ELF-1 (cell line): ENCODE measurements at places on chromosomes 16 and 17.

- no peak for DNase-seq
Measured at GRCh38 chr16:2482708-2483534, 8.0 kb downstream of the TBC1D24 start.

DNA sequence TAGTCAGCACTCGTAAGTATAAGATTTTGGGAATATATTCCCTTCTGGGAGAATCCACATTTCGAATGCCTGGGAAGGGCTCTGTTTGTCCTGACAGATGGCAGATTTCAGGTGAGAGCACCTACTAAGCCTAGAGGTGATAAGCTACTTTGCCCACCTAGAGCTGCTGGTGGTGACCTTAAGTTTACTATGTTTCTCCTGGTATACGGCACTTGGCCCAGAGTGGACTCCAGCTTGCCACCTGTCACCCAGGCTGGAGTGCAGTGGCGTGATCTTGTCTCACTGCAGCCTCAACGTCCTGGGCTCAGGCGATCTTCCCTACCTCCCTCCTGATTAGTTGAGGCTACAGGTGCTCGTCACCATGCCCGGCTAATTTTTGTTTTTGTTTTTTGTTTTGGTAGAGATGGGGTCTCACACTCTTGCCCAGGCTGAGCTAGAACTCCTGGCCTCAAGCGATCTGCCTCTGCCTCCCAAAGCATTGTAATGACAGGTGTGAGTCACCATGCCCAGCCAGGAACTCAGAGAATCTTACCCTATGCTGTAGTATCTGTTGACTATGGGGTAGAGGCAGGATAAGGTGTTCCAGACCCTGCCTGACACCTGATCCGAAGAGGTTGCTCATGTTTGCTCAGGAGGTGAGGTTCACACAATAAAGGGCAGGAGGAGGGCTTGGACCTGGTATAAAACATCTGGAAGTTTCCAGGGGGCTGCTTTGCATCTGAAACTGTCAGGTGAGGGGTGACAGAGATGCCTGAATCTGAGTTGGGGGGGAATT is at the start of gene ZG16:
Gene ZG16, plus strand, starts transcription at position 681 of the 775 bp plus-strand sequence. CDS start 1,011 bp downstream, outside the sequence.
- DNase-seq, result no peak

- no peak for DNase-seq
Measured at GRCh38 chr16:17273142-17273561, 197.6 kb downstream of the XYLT1 start.

DNA sequence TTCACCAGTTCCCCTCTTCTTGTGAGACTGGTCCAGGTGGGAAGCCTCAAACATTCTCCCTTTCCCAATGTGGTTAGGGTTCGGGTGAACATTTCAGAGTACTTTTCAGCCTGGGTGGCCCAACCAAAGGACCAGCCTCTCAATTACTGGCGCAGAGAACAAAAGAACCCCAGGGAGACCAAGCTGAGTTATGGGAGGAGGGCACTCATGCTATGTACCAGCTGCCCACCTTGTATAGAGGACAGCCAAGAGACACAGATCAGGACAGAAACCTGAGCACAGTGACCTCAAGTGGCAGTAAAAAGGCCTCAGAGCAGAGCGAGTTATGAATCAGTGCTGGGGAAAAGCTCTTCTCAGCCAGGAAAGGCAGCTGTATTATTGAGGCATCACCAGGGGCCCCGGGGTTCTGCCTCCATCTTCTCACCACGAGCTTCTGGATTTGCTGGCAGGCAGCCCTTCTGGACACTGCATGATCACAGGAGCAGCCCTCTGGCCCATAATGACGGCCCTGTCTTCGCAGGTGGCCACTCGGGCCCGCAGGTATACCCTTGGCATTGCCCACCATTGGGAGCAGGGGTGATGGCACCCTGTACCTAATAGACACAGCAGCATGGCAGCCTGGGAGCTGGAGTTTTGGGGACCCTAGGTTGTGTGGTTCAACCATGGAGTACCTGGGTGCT is 3.8 kb downstream of the G6PC3 start:
- no peak for DNase-seq

DNA sequence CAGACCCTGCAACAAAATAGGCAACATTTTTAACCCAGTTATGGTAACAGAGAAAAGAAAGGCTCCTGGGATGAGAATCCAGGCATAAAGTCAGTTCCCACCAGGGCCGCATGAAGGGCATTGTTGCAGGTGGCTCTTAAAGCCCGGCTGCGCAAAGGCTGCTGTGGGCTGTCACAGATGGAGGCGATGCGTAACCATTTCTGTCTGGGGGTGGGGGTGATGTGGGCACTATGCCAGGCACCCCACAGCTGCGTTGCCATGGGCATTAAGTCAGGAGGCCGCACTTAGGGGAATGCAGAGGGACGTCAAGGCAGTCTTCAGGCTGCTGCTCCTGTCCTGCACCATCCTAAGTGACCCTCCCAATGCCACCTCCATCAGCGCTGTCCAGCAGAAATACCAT is 228.4 kb downstream of the CPPED1 start:
- no peak for DNase-seq

DNA sequence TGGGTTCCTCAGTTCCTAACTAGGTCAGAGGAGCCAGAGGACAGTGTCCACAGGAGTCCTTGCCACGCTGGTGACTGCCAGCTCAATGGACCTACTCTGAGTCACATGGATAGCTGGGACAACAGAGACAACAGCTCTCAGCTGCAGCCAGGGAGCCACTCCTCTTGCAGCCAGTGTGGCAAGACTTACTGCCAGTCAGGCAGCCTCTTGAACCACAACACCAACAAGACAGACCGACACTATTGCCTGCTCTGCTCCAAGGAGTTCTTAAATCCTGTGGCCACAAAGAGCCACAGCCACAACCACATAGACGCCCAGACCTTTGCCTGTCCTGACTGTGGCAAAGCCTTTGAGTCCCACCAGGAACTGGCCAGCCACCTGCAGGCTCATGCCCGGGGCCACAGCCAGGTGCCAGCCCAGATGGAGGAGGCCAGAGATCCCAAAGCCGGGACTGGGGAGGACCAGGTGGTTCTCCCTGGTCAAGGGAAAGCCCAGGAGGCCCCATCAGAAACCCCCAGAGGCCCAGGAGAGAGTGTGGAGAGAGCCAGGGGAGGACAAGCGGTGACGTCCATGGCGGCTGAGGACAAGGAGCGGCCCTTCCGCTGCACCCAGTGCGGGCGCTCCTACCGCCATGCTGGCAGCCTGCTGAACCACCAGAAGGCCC is 6.7 kb downstream of the ZNF646 start:
- DNase-seq, result no peak

DNA sequence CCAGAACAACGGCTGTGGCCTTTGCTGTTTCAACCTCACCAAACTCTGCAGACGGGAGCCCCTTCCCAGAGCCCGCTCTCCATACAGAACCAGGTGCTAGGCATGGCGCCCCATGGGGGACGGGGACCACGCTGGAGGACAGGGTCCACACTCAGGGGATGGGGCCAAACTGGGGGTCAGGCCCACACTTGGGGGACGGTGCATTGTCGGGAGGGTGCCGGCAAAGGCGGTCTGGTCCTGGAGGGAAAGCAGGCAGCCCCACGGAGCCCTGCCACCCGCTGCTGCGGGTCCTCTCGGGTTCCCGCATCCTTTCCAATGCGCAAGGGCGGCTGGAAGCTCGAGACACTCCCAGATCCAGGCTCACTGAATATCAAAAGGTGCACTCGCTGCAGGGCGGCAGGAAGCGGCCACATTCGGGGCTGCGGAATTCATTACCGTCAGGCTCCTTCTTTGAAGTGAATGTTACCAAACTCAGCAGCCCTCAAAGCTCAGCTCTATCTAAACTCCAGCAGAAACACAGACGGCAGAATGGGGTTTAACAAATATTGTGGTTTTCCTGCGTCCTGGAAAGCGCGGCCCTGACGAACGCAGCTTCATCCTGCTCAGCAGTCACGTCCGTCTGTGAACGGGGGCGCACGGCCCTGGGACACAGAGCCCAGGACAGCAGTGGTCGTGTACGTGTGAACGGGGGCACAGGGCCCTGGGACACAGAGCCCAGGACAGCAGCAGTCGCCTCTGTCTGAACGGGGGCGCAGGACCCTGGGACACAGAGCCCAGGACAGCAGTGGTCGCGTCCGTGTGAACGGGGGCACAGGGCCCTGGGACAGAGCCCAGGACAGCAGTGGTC is 41.3 kb downstream of the LMF1 start:
- peak; percentile 51 for DNase-seq

GRCh38 chr16:2835638-2836493 is 5.8 kb downstream of the ZG16B start:
- DNase-seq, result peak; percentile 79

- DNase-seq, result no peak
Measured at GRCh38 chr16:57687363-57687929, 7.2 kb upstream of the DRC7 start.

- DNase-seq, result no peak
Measured at GRCh38 chr17:69012895-69013805, 47.6 kb downstream of the ABCA9 start.

- DNase-seq, result no peak
Measured at GRCh38 chr16:4257646-4258556, 14.9 kb downstream of the TFAP4 start.

DNA sequence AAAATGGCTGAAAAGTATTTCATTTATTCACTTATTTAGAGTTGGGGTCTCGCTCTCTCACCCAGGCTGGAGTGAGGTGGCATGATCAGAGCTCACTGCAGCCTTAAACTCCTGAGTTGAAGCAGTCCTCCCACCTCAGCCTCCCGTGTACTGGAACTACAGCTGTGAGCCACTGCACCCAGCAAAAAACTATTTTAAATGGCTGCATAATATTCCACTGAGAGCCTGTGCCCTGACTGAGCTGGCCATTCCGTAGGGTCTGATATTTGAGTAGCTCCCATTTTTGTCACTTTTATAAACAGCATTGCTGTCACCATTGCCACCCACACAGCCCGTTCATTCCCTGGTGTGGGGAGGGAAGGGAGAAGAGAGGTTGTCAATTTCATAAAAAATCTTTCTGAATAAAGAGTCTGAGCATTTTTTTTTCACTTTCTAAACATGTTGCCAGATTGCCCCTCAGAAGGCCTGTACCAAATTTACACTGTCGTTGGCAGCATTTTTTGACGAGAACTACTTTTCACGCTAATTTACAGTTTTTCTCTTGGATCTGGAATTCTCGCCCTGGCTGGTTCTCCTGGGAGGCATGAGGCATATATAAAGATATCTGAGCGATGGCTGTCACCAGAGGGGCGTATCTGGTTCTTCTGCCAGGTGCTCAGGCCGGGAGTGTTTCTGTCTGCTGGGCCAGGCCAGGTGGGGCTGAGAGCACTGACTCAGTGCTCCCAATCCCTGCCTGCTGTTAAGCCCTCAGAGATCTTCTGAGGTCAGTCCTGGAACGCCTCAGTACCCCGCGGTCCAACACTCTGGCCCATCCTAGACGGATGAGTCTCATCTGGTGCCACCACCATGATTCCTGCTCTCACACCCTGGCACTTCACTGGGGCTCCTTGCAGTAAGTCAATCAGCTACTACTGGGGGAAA is 7.2 kb upstream of the KIFC3 start:
- DNase-seq, result no peak

- no peak for DNase-seq
Measured at GRCh38 chr16:53209877-53210276, 155.1 kb downstream of the CHD9 start.

DNA sequence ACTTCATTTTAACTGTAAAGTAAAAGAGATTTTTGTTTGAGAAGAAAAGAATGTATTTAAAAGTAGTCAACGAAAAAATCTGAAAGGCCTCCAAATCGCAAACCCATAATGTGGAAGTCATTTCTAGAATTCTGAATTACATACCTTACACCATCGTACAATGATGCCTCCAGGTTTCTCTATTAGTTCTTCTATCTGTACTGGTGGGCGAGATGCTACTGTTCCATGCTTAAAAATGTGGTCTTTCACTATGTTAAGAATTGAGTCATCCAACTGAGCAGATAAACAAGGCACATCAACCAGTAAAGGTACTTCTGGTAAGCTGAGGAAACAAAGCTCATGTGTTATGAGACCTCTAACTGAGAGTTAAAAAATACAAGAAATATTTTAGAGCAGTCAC is 28.5 kb downstream of the CRLF3 start:
- no peak for DNase-seq

GRCh38 chr17:70323269-70323668 is 153.9 kb downstream of the KCNJ2 start:
- DNase-seq, result no peak

GRCh38 chr17:30405161-30405560 is 26.4 kb downstream of the CPD start:
- DNase-seq, result no peak

DNA sequence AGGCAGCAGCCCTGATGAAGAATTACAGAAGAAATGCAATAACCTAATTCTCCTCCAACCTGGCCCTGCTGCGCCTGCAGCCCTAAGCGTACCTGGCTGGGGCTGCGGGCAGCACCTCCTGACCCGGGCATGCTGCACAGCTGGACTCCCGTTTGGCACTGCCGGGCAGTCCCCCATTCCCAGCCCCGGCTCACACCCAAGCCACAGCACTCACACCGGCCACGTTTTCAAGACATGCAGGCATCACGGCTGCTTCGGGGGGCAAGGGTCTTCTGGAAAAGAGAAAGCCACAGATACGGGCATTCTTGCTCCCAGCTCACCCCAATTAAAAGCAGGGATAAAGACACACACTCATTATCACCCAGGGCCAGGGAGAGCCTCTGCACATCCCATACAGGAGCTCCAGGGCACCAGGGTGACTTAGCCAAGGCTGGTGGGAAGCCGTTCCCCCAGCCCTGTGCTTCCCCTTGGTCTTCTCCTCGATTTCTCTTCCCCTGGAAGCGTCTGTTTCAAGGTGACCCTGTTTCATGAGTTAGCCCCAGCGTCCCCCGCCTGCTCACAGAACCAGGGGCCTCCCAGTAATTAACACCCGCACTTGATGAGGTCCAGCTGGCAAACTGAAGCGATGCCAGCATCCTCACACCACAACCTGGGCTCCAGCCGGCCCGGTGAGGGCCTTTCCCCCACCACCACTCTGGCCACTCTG is 216.7 kb downstream of the C16orf78 start:
- DNase-seq, result no peak

GRCh38 chr17:7843257-7843535 is 9.2 kb downstream of the KDM6B start:
- DNase-seq, result peak; percentile 68

DNA sequence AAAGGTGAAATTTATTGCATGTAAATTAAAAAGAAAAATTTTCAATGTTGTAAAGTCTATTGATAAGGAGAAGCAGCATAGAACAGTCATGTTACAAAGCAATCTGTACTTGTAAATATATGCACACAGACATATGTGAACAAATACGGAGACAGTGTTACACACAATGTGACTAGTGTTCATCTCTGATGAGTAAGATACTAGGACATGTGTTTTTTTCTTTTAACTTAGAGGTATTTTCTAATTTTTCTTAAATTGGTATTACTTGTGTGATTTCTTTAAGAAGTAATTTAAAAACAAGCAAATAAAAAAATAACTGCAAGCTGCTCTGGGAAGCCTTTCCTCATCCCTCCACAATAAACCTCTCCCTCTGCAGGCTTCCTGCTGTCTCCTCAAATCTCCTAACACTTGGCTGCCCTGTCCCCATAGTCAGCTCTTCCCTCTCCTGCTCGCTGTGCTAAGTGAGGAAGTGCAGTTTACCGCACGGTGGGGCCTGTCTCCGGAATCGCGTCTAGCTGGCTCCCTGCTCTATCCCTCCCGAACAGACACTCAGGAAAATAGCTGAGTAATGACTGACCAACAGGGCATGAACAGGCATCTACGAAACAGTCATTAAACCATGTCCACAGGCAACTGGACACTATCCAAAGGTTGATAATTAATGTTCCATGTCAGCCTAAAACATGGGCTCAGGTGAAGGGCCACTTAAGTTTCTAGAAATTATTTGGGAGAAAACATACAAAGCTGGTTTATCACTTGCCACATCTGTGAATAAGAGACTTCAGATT is 35.9 kb downstream of the CMTM4 start:
- peak; percentile 84 for DNase-seq
